NCI-H1092 treated with DMSO at 0.1 percent for 48 hours (cell line): ENCODE measurements at places on chromosomes 5 and 9.
A peak's percentile ranks its signal among the peaks of the same experiment; 100 is the strongest.

DNA sequence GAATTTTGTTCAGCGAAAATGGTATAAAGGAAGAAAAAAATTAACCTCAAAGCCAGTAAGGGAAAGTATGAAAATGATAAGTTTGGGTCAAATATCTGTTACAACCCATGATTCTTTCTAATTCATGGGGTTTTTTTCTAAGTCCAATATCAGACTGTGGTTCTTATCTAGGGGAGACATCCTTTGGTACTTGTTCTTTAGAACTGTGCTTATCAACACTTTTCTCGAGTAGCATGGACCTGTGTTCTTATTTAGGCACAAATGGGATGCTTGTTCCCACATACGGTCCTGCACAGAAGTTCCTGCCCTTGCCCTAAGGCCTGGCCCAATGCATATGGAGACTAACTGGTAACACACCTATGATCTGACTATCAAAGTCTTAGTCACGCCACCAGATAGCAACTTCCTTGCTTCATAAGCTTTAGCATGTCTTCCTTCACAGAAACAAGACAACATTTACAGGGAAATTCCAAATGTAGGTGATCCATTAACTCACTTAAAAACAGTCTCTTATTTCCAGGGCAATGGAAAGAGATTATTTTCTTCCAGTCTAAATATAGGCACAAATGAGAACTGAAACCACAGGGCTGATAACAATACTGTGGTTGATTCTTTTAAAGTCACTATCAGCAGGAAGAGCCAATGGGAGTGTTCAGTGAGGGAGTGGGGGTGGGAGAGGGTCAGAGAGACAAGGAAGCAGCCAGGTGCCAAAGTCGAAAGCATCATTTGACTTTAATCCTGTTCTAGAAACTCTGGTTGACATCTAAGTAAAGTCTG is 268.8 kb upstream of the ANKRD55 start:
- DNase-seq: no peak

GRCh38 chr5:157845914-157846598 is 12.9 kb downstream of the CLINT1 start:
- DNase-seq: no peak

DNA sequence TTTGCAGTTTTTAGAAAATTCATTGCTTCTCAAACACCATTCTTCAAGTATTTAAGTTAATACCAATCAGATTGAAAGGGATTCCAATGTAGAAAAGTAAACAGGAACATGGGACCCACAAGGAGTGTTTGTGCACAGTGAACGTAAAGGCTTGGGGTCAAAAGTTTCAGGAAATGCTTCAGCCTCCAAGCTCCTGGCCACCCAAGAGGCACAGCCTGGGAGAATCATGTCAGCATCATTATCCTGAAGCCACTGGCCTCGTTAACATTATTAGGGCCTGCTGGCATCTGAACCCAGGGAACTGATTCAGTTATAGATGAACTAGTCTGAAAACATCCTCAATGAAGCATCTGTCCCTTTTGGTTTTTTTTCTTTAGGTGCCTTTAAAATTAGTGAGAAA is 122.9 kb downstream of the NXNL2 start:
- no peak for DNase-seq

DNA sequence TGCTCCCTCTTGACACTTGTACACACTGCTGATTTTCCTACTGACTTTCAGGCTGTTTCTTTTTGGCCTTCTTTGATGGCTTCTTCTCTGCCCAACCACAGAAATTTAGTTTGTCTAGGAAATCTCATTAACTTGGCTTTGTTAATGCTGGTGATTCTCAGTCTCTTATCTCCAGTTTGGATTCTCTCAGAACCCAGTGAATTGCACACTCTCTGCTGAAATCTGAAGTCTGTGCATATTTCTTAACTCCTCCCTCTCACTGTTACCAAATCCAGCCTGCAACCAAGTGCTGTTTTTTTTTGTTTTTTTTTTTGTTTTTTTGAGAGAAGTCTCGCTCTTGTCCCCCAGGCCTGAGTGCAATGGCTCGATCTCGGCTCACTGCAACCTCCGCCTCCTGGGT is 117.2 kb downstream of the CDC42SE2 start:
- DNase-seq: no peak

DNA sequence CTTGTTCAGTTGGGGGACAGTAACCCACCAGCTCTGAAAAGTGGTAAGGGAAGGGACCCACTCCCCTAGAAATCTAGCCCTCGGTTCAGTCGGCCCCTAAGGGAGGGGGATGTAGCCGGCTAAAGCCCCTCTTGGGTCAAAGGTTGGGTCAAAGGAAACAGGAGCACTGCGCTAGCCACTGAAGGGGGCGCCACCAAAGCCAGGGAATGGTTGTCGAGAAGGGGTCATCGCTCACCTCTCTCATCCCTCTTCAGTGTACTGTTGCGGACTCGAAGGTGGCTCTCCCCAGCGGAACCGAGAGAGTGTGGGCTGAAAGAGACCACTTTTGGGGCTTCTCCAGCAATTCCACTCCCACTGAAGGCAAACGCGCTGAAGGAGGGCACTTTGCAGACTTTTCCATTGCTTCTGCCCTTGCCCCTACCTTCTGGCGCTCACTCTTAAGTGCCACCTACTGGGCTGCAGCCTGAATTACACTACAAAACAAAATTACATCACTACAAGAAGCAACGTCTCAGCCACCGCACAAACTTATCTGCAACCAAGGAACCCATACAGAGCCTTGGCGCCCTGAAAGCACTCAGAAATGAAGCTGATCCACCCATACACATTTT is 396.9 kb downstream of the PDE4D start:
- DNase-seq: no peak

GRCh38 chr5:54601411-54602230 is 84.1 kb downstream of the SNX18 start:
- no peak for DNase-seq

DNA sequence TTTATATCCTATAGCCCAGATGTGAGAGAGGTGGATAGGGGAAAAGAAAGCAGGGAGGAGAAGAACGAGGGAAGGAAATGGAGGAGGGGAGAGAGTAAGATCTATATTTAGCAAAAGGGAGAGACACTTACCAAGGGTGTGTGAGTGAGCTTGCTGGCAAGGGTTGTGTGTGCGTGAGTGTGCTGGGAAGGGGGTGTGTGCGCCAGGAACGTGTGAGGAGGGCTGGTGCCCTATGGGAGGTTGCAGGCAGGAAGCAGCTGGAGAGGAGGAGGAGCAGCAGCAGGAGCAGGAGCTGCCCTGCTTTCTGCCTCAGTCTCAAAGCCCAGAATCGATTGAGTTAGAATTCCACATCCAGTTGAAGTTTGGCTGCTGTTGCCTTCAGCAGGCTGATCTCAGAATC is 148.3 kb upstream of the RUSC2 start:
- DNase-seq: peak; percentile 33

DNA sequence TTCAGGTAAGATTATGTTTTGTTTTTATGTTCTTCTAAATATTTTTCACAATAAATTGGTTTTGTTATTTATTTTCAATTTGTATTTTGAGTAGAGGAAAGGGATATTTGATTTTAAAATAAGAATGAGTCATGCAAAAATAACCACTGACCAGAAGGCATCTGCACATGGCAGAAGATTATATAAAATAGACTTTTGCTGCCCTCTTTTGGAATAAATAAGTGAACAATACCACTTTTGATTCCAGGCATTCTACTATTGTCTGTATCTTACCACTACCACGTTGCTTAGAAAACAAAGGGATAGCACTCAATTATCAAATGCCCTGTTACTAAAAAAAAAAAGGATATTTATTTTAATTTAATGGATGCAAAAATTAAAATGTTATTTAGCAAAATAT is 227.3 kb upstream of the ITGA1 start:
- DNase-seq: peak; percentile 78

- DNase-seq: no peak
These were observed 1.6 kb downstream of the KDM4C start for GRCh38 chr9:6759185-6759977.
